ENCODE measurements at places on chromosomes 4 and X.

GRCh38 chrX:153055871-153056749 is at the start of gene PNMA3:
Gene PNMA3, plus strand, starts transcription at chrX:153056470. Its CDS starts 586 bp downstream, at chrX:153057056.
- H3K27ac ChIP-seq: no peak within 1 kb of the TSS
- peak within 1 kb of the TSS; percentile 61 for H3K4me3 ChIP-seq
- H3K36me3 ChIP-seq: no peaks in the 10 kb centered on the region
- H3K4me1 ChIP-seq: no peaks in the 10 kb centered on the region
- DNase-seq: no peak

- no peaks in the 10 kb centered on the region for H3K36me3 ChIP-seq
- no peak for DNase-seq
- H3K27me3 ChIP-seq: no peaks in the 10 kb centered on the region
- no peaks in the 10 kb centered on the region for H3K4me1 ChIP-seq
- no peak overlapping the region for H3K4me3 ChIP-seq
These were observed 15.3 kb downstream of the SLC34A2 start for GRCh38 chr4:25670991-25671390.

DNA sequence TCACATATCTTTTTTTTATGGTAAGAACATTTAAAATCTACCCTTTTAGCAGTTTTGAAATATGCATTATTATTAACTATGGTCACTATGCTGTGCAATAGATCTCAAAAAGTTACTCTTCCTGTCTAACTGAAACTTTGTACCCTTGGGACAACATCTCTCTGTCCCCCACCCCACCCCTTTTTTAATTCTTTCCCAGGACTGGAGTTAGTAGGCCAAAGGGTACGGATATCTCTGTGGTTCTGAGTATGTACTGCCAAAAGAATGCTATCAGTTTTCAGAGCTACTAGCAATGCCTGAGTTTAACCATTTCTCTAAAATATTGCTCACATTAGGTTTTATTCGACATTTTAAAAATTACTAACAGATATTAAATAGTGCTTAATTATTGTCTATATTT is 4.7 kb upstream of the FAM241A start:
- H3K4me1 ChIP-seq: peaks cover 3% of the 10 kb centered on the region
- no peak for DNase-seq
- no peak overlapping the region for H3K4me3 ChIP-seq
- no peaks in the 10 kb centered on the region for H3K36me3 ChIP-seq

- H3K27me3 ChIP-seq: no peaks in the 10 kb centered on the region
- no peak overlapping the region for H3K27ac ChIP-seq
- no peaks in the 10 kb centered on the region for H3K36me3 ChIP-seq
- no peak overlapping the region for H3K4me3 ChIP-seq
- DNase-seq: no peak
These were observed 82.5 kb downstream of the PPEF1 start for GRCh38 chrX:18789916-18790315.

- peaks cover 12% of the 10 kb centered on the region for H3K36me3 ChIP-seq
- H3K27me3 ChIP-seq: no peaks in the 10 kb centered on the region
These were observed 393.8 kb downstream of the INPP4B start for GRCh38 chr4:142452161-142452855.

DNA sequence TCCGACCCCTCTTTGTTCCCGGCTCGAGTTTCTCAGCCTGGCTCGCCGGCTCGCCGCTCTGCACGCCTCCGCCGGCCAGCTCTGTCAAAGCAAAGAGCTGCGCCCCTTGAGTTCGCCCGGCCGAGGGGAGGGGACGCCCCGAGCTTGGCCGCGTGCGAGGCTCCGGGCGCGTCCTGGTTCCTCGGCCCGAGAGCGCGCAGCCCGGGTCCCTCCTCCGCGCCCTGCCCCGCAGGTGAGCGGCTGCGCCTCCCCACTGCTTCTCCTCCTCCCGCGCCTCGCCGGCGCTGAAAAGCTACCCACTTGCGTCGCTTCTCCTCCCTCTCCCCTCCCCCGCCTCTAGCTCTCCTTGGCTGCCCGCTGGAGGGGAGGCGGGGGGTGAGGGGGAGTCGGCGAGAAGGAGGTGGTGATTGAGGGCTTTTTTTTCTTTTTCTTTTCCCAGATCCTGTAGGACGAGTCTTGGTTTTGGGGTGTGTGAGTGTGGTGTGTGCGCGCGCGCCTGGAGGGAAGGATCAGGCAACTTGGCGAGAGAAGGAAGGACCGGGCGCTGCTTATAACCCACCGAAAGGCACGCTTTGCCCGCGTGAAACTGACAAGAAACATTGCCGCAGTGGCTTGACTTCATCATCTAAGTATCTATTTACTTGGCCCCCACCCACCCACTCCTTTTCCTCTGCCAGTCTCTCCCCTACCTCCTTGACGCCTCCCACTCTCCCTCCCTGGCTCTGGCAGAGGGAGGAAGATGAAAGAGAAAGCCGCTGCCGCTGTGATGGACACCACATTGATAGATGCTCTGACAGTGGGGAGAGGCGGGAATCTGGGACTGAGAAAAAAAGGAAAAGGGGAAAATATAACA is at the start of gene LEF1:
LEF1 (minus strand) TSS at position 262 of the 853 bp plus-strand sequence. CDS start 1,165 bp downstream, outside the sequence.
- H3K4me1 ChIP-seq: peaks cover 40% of the 10 kb centered on the region
- no peaks in the 10 kb centered on the region for H3K27me3 ChIP-seq
- peak within 1 kb of the TSS; percentile 99 for H3K4me3 ChIP-seq
- DNase-seq: peak; percentile 75
- peaks cover 27% of the 10 kb centered on the region for H3K36me3 ChIP-seq
- H3K27ac ChIP-seq: peak within 1 kb of the TSS; percentile 98

- H3K4me3 ChIP-seq: peak overlapping the region; percentile 94
- H3K27me3 ChIP-seq: no peaks in the 10 kb centered on the region
- peaks cover 32% of the 10 kb centered on the region for H3K4me1 ChIP-seq
- peaks cover 26% of the 10 kb centered on the region for H3K36me3 ChIP-seq
These were observed 720 bp downstream of the RPL10 start for GRCh38 chrX:154398668-154399526.

GRCh38 chr4:138658518-138658917 is 357.1 kb upstream of the NOCT start:
- H3K27me3 ChIP-seq: peaks cover 2% of the 10 kb centered on the region
- no peak overlapping the region for H3K4me3 ChIP-seq
- H3K36me3 ChIP-seq: no peaks in the 10 kb centered on the region
- no peaks in the 10 kb centered on the region for H3K4me1 ChIP-seq
- no peak for DNase-seq

DNA sequence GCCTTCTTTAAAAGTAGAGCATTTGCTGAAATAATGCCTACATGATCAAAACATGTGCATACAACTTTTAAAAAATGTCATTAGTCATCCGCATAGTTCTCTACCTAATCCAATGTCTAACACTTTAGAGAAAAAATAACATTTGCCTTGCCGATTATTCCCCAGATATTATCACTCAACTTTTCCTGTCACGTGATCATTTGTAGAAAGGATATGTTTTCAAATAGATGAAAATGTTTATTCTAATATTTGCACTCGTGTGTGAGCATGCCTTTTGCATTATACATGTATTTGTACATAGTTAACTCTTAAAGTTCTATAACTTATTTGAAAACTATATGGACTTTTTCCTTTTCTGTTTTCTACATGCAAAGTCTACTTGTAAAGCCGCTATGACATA is 533.0 kb upstream of the FMR1 start:
- DNase-seq: no peak
- no peak overlapping the region for H3K27ac ChIP-seq
- no peaks in the 10 kb centered on the region for H3K27me3 ChIP-seq
- no peaks in the 10 kb centered on the region for H3K4me1 ChIP-seq
- H3K36me3 ChIP-seq: no peaks in the 10 kb centered on the region

GRCh38 chrX:103376979-103377324 is 614 bp downstream of the BEX3 start:
- H3K27me3 ChIP-seq: no peaks in the 10 kb centered on the region
- peak overlapping the region; percentile 85 for H3K4me3 ChIP-seq
- no peaks in the 10 kb centered on the region for H3K36me3 ChIP-seq
- H3K4me1 ChIP-seq: peaks cover 11% of the 10 kb centered on the region
- no peak for DNase-seq

DNA sequence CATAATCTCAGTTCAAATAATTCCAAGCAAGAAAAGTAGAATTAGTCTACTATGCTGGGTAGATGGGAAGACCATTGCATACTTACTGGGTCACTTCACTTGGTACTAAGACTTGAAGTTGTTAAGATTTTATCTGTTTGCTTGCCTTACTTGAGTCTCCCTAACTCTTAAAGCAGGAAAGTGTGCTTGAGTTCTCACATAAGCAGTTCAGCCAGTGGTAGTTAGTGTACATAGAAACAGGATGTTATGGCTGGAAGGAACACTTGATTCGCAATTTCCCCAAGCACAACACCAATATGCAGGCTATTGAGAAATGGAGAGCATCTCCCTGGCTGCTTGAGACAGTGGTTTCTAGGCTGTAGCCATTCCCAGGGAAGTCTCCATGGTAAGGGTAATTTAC is 176.1 kb downstream of the MSL3 start:
- no peak overlapping the region for H3K27ac ChIP-seq
- no peak for DNase-seq
- H3K36me3 ChIP-seq: no peaks in the 10 kb centered on the region
- no peaks in the 10 kb centered on the region for H3K4me1 ChIP-seq
- no peaks in the 10 kb centered on the region for H3K27me3 ChIP-seq

DNA sequence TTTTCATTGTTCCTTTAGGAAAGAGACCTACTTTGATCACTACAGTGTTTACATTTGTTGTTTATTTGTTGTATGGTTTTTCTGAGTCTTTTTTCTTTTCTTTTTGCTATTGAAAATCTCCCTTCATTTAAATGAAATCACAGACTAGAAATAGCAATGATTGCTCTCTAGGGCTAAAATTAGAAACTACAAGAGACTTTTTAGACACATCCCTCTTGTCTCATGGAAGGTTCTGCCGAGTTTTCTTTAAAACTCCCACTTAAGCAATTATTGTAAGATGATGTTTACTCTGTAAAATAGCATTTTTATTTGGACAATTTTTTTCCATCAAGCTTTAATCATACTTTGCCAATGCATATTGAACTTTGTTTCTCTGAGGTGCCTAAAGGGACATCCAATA is 136.6 kb downstream of the PALLD start:
- DNase-seq: no peak
- H3K4me1 ChIP-seq: no peaks in the 10 kb centered on the region
- no peak overlapping the region for H3K4me3 ChIP-seq
- H3K27ac ChIP-seq: no peak overlapping the region
- no peaks in the 10 kb centered on the region for H3K36me3 ChIP-seq

GRCh38 chrX:72054779-72055489 is 76.8 kb downstream of the RTL5 start:
- H3K4me3 ChIP-seq: no peak overlapping the region
- no peaks in the 10 kb centered on the region for H3K4me1 ChIP-seq
- no peaks in the 10 kb centered on the region for H3K36me3 ChIP-seq
- peaks cover 7% of the 10 kb centered on the region for H3K27me3 ChIP-seq

DNA sequence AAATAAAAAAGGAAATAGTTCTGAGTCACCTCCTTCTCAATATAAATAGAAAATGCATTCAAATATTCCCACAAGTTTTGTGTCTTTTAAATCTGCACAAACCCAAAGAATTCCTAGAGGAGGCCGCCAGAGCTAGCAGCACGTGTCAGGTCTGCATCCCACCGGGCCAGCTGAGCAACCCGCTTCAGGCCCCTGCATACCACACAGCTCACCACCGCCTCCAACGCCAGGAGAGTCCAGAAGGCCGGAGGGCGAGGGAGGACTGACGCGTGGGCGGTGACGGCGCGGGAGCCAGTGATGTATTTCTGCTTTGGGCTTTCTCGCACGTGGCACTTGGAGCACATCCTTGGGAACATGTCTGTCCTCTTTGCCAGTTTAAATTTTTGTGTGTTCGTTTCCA is 61.9 kb upstream of the CLDN34 start:
- H3K4me3 ChIP-seq: no peak overlapping the region
- H3K27ac ChIP-seq: no peak overlapping the region
- H3K4me1 ChIP-seq: no peaks in the 10 kb centered on the region

- no peak for DNase-seq
- H3K27ac ChIP-seq: no peak overlapping the region
- H3K4me1 ChIP-seq: no peaks in the 10 kb centered on the region
- no peaks in the 10 kb centered on the region for H3K27me3 ChIP-seq
- no peaks in the 10 kb centered on the region for H3K36me3 ChIP-seq
These were observed 245.3 kb upstream of the PITX2 start for GRCh38 chr4:110867981-110868720.

DNA sequence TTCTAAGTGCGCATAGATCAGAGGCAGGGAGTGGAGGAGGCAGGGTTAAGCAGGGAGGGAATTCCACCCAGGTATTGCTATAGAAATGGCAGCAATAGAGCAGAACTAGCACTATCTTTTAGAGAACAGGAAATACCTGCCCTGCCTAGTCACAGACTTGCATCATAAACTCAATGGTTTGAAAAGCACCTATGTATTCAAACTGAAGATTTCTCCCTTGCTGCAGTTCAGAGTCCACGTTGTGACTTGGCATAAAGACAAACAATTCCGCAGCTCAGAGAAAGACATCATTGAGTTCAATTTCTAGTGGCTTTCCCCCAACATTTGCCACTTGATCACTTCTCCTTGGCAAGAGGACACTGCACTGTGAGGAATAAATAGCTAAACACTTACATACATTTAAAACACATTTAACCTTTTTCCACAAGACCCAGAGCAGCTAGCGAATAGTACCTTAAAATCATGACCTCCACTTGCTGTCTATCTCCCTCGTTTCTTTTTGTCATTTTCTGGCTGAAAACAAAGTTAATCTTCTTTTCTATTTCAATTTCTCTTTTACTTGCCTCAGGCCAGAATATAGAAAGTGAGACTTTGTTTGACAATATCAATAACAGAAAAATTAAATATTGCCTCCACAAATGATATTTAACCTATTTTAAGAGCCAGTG is 42.4 kb downstream of the SLC7A11 start:
- no peaks in the 10 kb centered on the region for H3K27me3 ChIP-seq
- no peaks in the 10 kb centered on the region for H3K36me3 ChIP-seq
- H3K4me1 ChIP-seq: no peaks in the 10 kb centered on the region
- DNase-seq: no peak

DNA sequence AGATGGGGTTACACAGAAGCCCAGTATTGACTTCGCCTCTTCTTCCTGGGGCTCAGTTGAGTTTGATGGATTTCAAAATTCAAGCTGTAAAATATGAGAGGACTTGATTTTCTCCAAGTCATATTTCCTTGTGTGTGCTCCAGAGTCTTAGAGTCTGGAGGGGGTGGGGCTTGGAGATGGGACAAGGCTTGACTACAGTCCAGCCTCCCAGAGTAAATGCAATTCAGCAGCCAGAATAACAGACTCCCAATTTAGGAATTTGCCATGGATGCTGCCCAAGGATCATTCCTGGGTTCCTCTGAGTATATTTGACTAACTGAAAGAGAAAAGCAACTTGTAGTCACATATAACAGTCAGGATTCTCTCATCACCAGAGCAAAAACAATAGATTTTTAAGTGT is 53.7 kb upstream of the RBPJ start:
- DNase-seq: no peak
- H3K4me3 ChIP-seq: no peak overlapping the region
- H3K36me3 ChIP-seq: peaks cover 8% of the 10 kb centered on the region
- H3K4me1 ChIP-seq: no peaks in the 10 kb centered on the region
- no peak overlapping the region for H3K27ac ChIP-seq

GRCh38 chr4:36292556-36293188 is 11.3 kb downstream of the DTHD1 start:
- H3K4me1 ChIP-seq: no peaks in the 10 kb centered on the region
- H3K36me3 ChIP-seq: no peaks in the 10 kb centered on the region
- H3K4me3 ChIP-seq: peak overlapping the region; percentile 26
- H3K27ac ChIP-seq: peak overlapping the region; percentile 42
- H3K27me3 ChIP-seq: no peaks in the 10 kb centered on the region
- no peak for DNase-seq

- no peak for DNase-seq
- H3K27me3 ChIP-seq: no peaks in the 10 kb centered on the region
- no peak overlapping the region for H3K4me3 ChIP-seq
These were observed 36.0 kb downstream of the STIM2 start for GRCh38 chr4:26896636-26897035.

GRCh38 chr4:71783972-71784371 is at the start of gene GC:
Gene GC, minus strand, starts transcription at chr4:71784079. Its CDS starts 61 bp downstream, at chr4:71784018.
- H3K4me1 ChIP-seq: no peaks in the 10 kb centered on the region
- no peak within 1 kb of the TSS for H3K4me3 ChIP-seq
- no peak within 1 kb of the TSS for H3K27ac ChIP-seq
- peaks cover 2% of the 10 kb centered on the region for H3K27me3 ChIP-seq

Data from naive thymus-derived CD8-positive, alpha-beta T cell (primary cell).